Naive thymus-derived CD8-positive, alpha-beta T cell (primary cell): ENCODE measurements at places on chromosomes 7 and 10.

GRCh38 chr7:115135769-115136410 is 214.0 kb downstream of the MDFIC start:
- peak; percentile 9 for DNase-seq

DNA sequence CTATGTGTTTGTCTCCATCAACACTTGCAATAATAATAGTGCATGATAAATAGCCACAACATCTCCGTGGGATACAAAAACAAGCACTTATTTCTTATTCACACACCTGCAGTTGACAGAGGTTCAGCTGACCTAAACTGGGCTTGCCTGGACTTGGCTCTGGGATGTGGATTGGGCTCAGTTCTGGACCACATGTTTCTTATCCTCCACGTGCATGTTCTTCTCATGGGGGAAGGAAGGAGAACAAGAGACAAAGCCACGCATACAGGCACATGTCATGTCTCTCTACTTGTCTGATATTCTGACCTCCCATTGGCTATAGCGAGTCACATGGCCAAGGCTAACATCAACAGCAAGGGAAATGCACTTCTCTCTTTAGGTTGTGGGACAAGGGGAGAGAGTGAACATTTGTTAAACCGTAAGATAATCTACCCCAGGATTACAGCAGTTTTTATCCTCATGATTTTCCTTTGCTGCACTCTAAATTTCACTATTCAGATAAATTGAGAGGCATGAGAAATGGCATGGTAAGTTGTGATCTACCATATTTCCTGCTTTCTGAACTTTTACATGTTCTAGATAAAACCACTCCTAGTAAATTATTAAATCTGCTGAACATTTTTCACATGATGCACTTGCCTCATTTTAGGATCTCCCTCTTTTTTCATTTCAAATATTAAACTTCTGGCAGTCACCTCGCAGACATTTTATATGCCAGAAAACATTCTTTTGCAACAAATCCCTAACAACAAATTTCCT is 33.7 kb downstream of the CFAP58 start:
- DNase-seq: no peak

GRCh38 chr10:14137391-14137790 is 193.3 kb downstream of the FRMD4A start:
- DNase-seq: no peak

- DNase-seq: no peak
Measured at GRCh38 chr7:52911326-52911725, 124.1 kb upstream of the POM121L12 start.

DNA sequence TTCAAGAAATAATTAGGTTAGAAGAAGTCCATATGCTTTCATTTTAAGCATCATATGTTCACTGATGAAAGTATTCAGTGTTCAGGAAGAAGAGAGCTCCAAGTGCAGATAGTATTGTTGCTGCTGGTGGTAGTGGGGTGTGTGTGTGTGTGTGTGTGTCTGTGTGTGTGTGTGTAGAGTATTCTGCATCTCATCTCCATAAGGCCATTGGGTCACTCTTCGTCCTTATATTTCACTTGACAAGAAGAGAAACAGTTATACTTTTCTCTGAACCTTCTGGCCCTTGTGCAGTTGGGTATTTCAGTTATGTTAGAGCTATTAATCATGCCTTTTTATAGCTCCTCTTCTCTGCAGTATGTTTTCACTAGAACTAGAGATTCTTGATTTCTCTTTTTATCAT is 26.2 kb downstream of the ADAM22 start:
- DNase-seq: no peak

DNA sequence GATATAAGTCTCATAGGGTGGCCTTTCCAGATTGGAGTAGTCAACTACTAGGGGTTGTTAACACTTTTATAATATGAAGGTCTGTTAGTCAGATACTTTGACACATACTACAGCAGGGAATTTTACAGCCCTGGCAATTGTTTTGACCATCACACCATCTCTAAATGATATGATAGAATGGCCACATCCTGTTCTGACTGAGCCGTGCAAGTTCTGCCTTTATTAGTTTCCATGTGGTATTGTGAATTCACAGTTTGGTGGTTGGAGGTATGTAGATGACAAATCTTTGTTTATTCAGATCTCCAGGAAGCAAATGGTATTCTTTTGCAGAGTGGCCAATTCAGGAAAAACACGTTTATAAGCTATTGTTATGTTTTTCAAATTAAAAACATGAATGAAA is 83.0 kb downstream of the NRG3 start:
- DNase-seq: no peak
